ENCODE measurements at places on chromosomes 13 and 19. TPM values are rescaled to one million over a fixed set of nuclear protein-coding genes. Genes with fewer than 3 reads are reported as not detected.

Gene DMRTC2
- not detected for total RNA-seq

DNA sequence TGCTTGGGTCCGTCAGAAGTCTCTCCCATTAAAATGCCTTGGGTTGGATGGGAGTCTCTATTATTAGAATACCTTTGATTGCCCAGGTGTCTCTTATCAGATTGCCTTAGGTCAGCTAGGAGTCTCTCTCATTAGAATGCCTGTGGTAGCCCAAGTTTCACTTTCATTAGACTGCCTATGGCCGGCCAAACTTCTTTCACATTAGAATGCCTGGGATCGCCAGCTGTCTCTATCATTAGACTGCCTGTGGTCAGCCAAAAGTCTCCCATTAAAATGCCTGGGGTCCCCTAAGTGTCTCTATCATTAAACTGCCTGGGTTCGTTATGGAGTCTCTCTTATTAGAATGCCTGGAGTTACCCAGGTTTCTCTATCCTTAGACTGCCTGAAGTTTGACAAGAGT lies 1476.7 kb downstream of the UQCRFS1 start:
- no peak for DNase-seq

Gene ZNF726
- 9.3 TPM for total RNA-seq

Gene CTU1
- 12.6 TPM for total RNA-seq

Gene SHC2
- total RNA-seq: 0.70 TPM

Gene WDR87
- total RNA-seq: not detected

GRCh38 chr19:43752287-43752875 lies 2.4 kb downstream of the SMG9 start:
- DNase-seq: no peak

DNA sequence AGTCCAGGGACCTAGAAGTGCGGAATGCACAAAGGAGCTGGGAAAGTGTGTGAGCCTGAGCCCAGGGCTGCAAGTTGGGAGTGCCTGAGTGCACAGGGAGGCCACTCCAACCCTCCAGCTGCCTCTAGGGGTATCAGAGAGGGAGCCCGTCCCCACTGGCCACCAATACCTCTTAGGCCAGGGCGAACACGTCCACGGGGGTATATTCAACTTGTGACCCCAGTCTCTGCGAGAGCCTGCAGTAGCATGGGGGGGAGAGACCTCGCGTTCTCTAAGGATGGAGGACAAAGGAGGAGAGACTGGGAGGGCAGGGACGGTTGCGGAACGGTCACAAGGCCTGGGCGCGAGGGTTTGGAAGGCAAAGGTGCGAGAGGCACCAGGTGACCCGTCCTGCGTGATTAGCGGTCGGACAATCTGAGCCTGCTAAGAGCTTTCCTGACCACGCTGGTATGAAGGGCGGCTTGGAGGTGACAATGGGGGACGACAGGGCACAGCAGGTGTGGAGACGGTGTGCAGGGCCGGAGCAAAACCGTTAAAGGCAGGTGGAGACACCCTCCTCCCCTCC lies 676 bp downstream of the CD320 start:
- no peak for DNase-seq

- no peak for DNase-seq
Observed at GRCh38 chr13:47044842-47045241, 148.0 kb upstream of the HTR2A start.

DNA sequence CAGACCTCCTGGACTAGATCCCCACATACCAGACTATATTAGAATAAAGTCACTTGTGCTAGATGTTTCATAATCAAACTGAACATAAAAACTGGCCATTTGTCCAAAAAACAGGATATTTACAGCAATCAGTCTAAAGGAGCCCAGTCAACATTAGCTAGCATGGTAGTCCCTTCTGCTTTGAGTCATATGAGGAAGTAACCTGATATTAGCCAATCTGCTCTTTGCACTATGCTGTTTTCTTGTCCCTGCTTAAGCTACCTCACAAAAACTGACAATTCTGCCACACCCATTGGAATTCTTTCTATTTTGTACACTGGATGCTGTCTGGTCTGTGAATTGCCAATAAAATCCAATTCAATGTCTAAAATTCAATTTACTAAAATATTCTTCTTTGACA lies 1824.2 kb downstream of the OLFM4 start:
- no peak for DNase-seq

Gene PRRG2
- total RNA-seq: 16.2 TPM

GRCh38 chr19:23470873-23471545 lies 75.7 kb upstream of the ZNF91 start:
- DNase-seq: no peak

DNA sequence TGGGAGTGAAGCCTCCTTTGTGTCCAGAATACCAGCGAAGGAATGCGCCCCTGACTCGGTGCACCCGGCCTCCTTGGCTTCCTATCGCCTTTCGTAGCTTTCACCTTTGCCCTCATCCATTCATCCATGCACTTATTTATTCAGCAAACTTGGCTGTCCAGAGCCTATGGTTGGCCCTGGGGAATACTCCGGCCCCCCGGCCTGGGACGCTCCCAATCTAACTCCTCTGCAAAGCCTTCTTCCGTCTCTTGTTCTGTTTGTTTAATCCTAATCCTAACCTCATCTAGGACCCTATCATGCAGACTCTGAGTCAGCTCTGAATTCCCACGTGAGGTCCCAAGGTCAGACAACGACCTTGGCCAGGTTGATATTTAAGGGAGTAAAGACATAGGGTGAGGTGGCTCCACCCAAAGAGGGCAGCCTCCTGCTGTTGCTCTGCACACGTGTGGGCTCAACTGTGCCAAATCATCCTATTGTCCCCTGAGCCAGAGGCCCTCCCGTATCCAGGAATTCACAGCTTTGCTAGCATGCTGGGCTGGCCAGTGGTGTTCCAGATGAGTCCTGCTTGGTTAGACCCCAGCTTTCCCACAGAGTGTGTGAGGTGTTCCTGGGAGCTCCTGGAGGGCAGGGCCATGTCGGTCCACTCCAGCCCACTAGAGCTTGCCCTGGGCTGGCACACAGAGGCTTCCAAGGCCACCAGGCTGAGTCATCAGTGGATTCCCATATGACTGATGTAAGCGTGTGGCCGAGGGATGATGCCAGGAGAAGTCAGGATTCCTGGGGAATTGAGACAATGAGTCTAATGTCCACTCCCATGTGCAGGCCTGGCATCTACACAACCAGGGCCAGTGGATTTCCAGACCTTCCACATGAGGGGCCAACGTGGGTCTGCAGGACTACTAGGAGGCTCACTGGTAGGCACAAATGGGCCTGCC lies 6.5 kb upstream of the CCNE1 start:
- DNase-seq: no peak

Gene GIPR
- 5.8 TPM for total RNA-seq

DNA sequence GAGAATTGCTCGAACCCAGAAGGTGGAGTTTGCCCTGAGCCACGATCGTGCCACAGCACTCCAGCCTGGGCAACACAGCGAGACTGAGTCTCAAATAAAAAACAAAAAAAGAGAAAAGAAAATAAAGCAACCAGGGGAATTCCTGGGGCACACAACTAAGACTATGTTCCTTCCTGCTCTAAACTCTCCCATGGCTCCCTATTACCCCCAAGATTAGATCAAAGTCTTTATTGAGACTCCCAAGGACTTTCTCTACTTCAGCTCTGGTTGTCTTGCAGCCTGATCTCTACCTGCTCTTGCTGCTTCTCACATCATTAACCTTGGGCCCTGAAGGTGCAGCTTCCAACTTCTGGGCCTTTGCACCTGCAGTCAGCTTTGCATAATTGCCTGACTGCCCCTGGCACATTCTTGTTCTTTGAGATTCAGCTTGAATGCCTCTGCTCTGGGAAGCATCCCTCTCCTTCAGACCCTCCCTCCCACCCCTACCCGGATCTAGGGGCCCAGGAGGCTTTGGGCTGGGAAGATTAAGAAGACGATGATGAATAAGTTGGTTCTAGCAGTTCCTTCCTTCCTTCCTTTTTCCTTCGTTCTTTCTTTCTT lies 16.8 kb upstream of the CERS4 start:
- DNase-seq: no peak

Data from PC-9 (cell line).